ENCODE measurements at places on chromosomes 2 and 18. TPM values are rescaled to one million over a fixed set of nuclear protein-coding genes. Genes with fewer than 3 reads are reported as not detected.

GREB1 gene
- 0.32 TPM for polyA plus RNA-seq

REG1A gene
- polyA plus RNA-seq = not detected

RAB6C gene
- polyA plus RNA-seq = not detected

NYAP2 gene
- 0.43 TPM for polyA plus RNA-seq

SNORC gene
- polyA plus RNA-seq = 3.8 TPM

EPB41L3 gene
- 211 TPM for polyA plus RNA-seq

GKN1 gene
- 2.8 TPM for polyA plus RNA-seq

IL1B gene
- polyA plus RNA-seq = not detected

MAL gene
- 60.2 TPM for polyA plus RNA-seq

ANO7 gene
- polyA plus RNA-seq = not detected

ABCB11 gene
- 0.03 TPM for polyA plus RNA-seq

MITD1 gene
- 53.8 TPM for polyA plus RNA-seq

NR4A2 gene
- 7.2 TPM for polyA plus RNA-seq

RNPEPL1 gene
- polyA plus RNA-seq = 0.19 TPM

Measured in Purkinje cell (primary cell).